Trophoblast cell (in vitro differentiated cells and primary cell): ENCODE measurements at places on chromosomes 6 and 20.
A peak's percentile ranks its signal among the peaks of the same experiment; 100 is the strongest.

DNA sequence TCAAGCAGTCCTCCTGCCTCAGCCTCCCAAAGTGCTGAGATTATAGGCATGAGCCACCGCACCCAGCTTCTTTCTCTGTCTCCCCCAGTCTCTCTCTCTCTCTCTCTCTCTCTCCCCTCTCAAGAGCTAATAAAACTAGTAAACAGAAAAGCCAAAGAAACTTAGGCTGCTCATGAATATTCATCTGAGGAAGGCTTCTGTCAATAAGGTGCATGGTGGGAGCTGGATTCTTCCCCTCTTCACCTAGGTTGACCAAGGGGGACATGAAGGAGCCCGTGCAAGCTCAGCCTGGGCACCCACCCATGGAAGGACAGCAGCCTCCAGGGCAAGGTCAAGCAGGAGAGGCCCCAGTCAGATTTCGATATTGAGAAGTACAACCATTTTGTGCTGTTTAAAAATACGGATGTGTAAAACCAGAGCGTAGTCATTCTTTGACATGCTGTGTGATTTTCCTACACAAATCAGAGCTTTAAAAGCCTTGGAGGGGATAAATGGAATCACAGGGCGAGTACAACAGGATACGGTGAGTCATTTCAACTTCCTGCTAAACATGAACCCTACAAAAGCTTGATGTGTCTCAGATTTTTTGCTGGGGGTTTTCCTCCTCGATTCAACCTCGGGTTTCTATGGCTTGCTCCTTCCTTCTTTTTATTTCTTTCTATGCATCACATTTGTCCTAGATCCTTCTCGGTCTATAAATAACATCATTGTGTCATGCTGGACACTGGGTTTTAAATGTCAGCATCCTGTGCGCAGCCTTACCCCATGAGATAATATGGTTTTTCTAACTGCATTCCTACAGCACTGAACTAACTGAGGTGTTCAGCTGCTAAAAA is 368.9 kb upstream of the JARID2 start:
- DNase-seq, result peak; percentile 47

DNA sequence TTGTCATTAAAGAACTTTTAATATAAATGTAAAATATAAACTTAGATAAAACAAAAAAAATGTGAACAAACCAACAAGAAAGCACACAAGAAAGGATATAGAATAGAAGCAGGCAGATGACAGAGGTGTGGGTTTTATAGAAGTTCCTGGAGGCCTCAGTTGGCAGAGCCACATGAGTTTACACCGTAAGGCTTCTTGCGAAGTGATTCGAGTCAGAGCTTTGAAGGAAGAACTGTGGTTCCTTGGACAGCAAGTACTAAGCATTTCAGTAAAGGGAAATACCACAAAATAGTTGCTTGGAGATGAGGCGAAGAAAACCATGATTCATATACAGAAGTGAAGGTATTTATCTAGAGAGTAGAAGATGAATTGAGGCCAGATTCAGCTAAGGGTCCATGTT is 207.9 kb upstream of the EYA4 start:
- DNase-seq, result no peak

GRCh38 chr20:44468044-44468782 is 7.5 kb upstream of the TTPAL start:
- DNase-seq, result no peak

DNA sequence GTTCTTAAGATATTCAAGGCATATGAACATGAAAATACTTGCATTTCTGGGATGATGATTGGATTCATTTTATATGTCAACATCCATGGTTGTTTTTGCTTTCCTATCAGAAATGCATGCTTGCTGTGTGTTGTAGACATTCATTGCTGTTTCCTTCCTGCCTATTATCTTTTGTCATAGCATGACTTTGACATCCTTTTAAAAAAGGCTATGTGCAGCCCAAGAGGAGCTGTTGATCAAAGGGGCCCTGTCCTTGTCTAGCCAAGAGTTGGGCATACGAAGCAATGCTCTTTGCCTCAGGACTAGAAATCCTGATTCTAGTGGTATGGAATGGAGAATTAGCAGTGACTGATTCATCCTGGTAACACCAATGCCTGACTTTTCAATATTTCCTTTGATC is 143.1 kb downstream of the RNF144B start:
- no peak for DNase-seq

- no peak for DNase-seq
Observed at GRCh38 chr20:44599715-44600114, 17.3 kb downstream of the PKIG start.

GRCh38 chr6:139254196-139254595 is 37.6 kb downstream of the TXLNB start:
- DNase-seq, result no peak

DNA sequence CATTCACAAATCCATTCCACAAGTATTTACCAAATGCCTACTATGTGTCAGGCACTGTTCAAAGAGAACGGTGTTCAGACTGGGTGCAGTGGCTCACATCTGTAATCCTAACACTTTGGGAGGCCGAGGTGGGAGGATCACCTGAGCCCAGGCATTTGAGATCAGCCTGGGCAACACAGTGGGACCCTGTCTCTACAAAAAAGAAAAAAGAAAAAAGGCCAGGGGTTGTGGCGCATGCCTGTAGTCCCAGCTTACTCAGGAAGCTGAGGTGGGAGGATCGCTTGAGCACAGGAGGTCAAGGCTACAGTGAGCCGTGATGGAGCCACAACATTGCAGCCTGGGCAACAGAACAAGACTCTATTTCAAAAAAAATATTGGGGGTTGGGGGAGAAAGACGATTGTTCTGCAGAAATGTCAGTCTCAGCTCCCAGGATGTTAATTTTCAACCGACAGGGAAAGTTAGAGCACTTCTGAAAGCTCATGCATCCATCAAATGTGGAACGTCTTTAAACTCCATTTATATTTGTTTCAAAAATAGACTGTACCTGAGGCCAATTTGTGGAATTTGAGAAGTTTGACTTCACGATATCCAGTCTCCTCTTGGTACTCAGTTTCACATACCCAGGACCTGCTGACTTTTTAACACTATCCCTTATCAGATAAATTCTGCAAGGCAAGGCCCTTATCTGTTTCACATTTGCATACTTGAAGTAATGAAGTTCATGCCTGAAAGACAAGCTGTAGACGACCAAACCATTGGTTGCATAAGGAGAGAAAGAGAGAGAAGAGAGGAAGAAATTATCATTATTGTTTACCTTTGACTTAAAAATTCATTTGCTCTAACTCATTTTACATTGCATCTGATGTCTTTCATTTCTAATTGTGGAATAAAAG is 14.8 kb upstream of the BTN3A2 start:
- DNase-seq, result peak; percentile 47

- DNase-seq, result no peak
Observed at GRCh38 chr20:33279261-33279910, 3.6 kb upstream of the BPIFB1 start.

GRCh38 chr20:19047951-19048296 is 164.5 kb upstream of the SLC24A3 start:
- DNase-seq, result no peak

DNA sequence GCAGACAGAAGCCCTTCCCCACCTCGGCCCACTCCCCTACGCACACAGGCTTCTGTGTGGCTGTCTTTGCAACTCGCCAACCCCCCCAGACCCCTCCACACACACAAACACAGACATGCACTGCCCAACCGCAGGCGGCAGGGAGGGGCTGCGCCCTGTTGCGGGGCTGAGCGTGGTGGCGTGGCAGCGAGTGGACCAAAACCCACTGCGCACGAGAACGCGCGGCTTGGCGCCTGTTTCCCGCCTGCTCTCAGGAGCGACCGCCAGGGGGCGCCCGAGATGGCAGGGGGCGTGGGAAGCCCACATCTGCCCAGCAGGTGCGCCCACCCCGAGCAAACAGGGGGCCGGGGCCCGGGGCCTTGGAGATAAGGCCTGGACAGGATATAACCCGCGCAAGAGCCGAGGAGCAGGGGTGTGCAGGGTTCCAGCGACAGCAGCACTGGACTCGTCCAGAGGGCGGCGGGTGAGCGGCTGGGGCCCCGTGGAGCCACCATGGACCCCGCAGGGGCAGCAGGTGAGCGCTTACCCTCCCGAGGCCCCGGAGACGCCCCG is at the start of gene RBPJL:
RBPJL (plus strand) TSS at position 410 of the 552 bp plus-strand sequence; CDS start at position 493, 83 bp downstream.
- DNase-seq, result no peak

GRCh38 chr6:114355300-114355699 is 12.5 kb upstream of the HS3ST5 start:
- DNase-seq, result no peak

- DNase-seq, result peak; percentile 45
Observed at GRCh38 chr6:79536585-79536953, 661 bp downstream of the LCA5 start.

GRCh38 chr6:13413900-13414555 is 73.4 kb downstream of the GFOD1 start:
- DNase-seq, result no peak

- DNase-seq, result peak; percentile 93
Observed at GRCh38 chr6:11434565-11435326, 102.8 kb upstream of the TMEM170B start.

GRCh38 chr6:22068561-22069305 is 228.1 kb downstream of the PRL start:
- DNase-seq, result no peak

DNA sequence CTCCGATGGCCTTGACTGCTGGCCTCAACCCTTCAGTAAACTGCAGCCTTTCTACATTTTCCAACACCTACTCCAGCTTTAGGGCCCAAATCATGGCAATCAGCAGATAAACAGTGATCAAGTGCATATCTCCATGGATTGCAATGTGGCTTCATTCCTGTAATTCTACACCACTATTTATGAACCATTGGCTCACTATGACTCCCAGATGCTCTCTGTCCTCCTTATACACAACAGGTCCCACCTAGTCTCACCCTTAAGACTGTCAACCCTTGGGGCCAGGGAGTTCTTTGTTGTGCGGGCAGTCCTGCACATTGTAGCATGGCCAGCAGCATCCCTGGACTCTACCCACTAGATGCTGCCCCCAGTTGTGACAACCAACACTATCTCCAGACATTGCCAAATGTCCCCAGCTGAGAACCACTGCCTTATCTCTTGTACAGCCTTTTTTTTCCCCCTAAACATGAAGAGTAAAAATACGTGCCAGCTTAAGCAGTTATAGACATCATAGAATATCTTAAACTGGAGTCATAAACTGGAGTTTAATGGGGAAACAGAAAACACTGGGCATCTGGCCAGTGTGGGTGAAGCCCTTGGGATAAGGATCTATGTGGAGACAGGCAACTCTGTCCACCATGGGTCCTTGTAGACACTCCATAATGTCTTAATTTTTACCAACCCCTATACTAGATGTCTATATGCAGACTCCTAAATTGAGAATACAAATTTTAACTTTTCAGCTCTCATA is 21.1 kb downstream of the MRPL14 start:
- DNase-seq, result no peak

GRCh38 chr6:22737331-22737730 is 168.0 kb downstream of the HDGFL1 start:
- DNase-seq, result peak; percentile 7

DNA sequence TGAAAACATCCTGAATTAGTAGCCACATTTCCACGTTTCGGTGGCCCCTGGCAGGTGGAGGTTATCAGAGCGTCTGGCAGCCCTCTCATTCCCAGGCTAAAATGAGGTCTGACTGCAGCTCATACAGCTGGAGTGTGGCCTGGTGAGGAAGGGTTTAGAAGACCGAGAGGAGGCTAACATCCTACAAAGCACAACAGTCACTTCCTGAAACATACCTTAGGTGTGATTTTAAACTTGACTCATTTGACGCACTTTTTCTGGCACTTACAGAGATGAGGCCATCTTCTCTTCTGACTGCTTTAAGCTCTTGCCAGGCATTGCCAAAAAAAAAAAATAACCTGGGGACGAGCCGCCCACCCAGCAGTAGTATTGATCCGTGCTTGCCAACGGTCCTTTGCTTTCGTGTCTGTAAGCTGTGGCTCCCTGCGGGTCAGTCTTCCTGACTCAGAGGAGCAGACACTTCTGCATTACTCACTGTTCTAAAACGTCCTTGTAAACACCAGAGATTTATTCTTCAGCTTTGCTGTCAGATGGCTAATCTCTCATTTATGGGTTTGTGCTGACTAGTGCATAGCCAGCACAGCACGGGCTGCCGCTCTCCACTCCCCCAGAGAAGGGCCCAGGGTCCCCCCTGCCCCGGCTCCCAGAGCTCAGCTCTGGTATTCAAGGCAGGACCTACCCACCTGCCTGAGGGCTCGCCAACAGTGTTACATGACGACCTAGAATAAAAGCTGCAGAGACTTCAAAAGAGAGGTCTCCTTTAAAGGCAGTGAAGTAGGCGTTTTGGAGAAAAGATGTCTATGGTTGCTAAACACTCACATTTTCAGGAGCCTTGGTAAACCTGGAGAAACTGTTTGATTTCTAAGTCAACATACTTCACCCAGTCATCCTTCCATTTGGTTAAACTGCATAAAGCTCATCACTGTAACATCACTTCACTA is 78.5 kb upstream of the FRMD1 start:
- DNase-seq, result peak; percentile 71

- no peak for DNase-seq
Observed at GRCh38 chr6:20724443-20725190, 190.4 kb downstream of the CDKAL1 start.

GRCh38 chr6:107625264-107625663 is 135.3 kb downstream of the SOBP start:
- no peak for DNase-seq

GRCh38 chr6:436308-437036 is 44.9 kb downstream of the IRF4 start:
- DNase-seq, result no peak

DNA sequence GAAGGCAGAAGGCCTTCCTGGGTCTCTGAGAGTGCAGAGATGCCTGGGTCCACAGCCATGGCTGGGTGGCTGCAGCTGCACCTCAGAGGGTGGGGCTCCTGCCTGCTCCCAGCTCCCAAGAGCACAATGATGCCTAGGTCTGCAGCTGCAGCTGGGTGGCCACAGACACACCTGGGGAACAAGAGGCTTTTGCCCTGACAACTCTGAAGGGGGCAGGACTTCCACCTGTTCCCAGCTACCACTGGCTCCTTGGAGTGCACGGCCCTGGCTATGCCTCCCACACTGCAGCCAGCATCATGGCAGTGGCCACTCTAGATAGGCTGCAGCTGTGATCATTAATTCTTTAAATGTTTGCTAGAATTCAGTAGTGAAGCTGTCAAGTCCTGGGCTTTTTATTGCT is 511.3 kb downstream of the ADGRB3 start:
- no peak for DNase-seq

DNA sequence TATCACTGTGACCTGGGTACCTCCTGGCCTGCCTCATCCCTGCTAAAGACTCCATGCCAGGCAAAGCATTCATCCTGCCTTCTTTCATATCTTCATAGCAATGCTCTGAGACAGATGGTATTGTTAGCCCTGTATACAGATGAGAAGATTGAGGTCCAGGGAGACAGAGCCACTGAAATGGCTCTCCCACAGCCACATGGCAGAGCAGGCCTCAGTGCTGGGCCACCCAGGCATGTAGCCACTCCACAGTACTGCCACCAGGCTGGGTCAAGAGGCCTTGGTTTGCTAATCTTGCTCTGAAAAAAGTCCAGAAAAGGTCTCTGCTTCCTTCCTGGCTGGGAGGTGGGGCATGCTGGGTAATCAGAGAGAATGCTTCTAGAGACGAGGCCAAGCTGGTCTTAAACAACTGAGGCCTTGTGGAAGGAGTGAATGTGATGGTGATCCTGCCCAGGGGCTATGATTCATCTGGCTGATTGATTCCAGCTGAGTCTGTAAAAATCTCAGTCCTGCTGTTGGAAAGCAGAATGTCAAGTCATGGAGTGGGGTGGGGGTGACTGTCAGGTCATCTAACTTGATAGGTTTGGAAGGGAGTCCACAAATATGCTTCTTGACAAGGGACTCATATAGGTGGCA is 29.8 kb downstream of the HM13 start:
- DNase-seq, result peak; percentile 54
